ENCODE measurements at places on chromosomes 11 and 22. TPM values are rescaled to one million over a fixed set of nuclear protein-coding genes. Genes with fewer than 3 reads are reported as not detected.

DNA sequence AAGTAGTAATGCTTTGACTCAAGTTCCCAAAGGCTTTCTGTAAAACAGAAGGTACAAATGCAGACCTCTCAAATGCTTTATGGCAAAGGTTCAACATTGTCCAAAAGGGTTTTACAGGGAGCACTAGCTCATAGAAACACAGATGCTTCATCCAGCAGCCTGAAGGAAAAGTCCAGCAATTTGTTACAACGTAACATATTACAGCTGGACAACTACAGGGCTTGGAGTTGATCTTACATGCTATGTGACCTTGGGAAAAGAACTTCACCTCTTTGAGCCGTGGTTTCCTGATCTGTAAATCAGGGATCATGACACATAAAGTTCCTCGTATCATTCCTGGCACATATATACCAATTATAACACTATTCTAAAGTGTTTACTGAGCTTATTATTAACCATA is 84.9 kb downstream of the DDIAS start:
- no peaks in the 10 kb centered on the region for H3K4me1 ChIP-seq
- H3K27ac ChIP-seq: no peak overlapping the region
- H3K36me3 ChIP-seq: peaks cover 10% of the 10 kb centered on the region
- H3K4me3 ChIP-seq: no peak overlapping the region

DNA sequence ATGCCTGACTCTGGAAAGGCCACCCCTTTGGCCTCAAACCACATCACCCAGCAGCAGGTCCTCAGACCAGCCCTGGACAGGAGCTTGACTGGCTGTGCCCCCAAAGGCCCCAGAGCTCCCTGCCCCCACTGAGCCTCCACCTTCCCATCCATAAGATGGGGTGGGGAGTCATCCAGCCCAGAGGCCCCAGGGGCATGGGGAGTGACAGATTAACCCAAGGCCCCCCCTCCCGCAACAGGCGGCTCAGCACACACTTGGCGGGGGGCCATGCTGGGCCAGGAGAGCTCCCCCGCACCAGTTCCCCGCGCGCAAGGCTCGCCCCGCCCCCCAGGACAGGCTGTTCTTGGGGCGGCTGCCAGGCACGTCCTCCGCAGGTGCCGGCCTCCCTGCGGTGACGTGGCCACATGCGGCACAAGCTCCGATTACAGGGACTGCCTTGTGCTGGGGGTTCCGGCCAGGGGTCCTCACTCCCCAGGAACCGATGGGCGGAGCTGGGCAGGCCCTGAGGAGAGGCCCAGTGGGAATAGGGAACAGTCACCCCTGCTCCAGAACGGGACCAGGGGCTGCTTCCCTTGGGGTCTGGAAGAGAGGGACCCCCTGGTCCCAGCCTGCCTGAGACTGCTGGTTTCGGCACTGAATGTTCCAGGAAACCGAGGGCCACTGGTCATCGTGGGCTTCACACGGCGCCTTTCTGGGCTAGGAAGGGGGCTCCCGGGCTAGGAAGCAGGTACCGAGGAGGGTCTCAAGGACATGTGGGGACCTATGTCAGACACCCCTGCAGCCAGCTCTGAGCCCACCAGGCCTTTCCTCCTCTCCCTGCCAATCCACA is 5.1 kb upstream of the CDKN1C start:
- DNase-seq: no peak
- no peak overlapping the region for H3K27ac ChIP-seq
- H3K27me3 ChIP-seq: peaks cover 12% of the 10 kb centered on the region
- H3K4me1 ChIP-seq: peaks cover 27% of the 10 kb centered on the region
- H3K4me3 ChIP-seq: no peak overlapping the region

GRCh38 chr22:25362215-25362882 is 142.9 kb downstream of the CRYBB2 start:
- no peak overlapping the region for H3K4me3 ChIP-seq
- DNase-seq: peak; percentile 69
- no peaks in the 10 kb centered on the region for H3K36me3 ChIP-seq
- H3K27me3 ChIP-seq: no peaks in the 10 kb centered on the region
- H3K4me1 ChIP-seq: peaks cover 12% of the 10 kb centered on the region

GRCh38 chr22:48898524-48899250 is 929.0 kb downstream of the BRD1 start:
- no peaks in the 10 kb centered on the region for H3K36me3 ChIP-seq
- no peak overlapping the region for H3K27ac ChIP-seq
- no peak overlapping the region for H3K4me3 ChIP-seq
- H3K4me1 ChIP-seq: no peaks in the 10 kb centered on the region
- no peak for DNase-seq

DNA sequence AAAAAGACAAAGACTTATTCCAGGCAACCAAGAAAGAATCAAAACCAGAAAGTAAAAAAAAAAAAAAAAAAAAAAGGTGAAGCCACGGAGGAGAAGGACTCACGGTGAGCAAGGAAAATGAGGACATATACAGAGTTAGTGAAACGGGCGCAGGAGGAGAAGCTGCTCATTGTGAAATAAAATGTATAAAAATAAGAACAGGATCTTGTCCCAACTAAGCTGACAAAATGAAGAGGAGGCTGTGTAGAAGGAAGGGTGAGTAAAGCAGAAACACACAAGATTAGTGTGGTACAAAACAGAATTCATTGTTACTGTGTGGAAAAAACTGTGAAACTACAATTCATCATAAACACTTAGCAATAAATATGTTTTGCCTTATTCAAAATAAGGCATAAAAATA is 7.6 kb downstream of the IL17REL start:
- peaks cover 8% of the 10 kb centered on the region for H3K27me3 ChIP-seq
- DNase-seq: no peak
- peaks cover 3% of the 10 kb centered on the region for H3K4me1 ChIP-seq
- H3K27ac ChIP-seq: no peak overlapping the region
- H3K36me3 ChIP-seq: no peaks in the 10 kb centered on the region
- H3K4me3 ChIP-seq: no peak overlapping the region

DNA sequence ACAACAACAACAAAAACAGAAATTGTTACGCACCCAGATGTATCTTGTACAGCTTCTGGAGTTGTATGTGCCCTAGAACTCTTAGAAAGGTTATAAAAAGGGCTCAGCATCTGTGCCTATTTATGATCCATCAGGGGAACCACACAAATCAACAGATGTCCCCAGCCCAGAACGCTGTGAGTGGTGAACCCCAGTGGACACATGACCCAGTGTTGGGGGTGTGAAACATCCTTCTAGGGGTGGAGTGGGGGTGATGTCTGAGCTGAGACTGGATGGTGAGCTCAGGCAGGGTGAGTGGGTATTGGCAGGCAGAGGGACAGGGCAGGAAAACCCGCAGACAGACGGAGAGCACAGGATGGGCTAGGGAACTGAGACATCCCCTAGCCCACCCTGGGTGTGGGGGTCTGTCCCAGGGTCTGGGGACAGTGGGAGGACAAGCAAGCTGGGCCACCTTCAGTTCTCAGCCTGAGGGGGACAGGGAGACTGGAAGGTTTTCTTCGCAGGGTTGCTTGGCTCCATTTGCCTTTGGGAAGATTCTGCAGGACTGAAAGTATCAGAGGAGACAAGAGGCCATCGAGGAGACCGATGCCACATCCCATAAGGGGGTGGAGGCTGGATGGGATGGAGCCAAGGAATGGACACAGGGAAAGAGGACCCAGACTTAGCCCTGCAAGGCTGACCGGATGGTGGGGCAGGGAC is 5.8 kb upstream of the EMID1 start:
- no peak overlapping the region for H3K4me3 ChIP-seq
- peaks cover 40% of the 10 kb centered on the region for H3K27me3 ChIP-seq
- H3K36me3 ChIP-seq: no peaks in the 10 kb centered on the region
- H3K27ac ChIP-seq: no peak overlapping the region

- H3K27ac ChIP-seq: no peak overlapping the region
- H3K4me3 ChIP-seq: no peak overlapping the region
- H3K27me3 ChIP-seq: no peaks in the 10 kb centered on the region
- no peaks in the 10 kb centered on the region for H3K36me3 ChIP-seq
Measured at GRCh38 chr11:113274713-113275582, 39.4 kb upstream of the TTC12 start.

- H3K4me1 ChIP-seq: no peaks in the 10 kb centered on the region
- no peak for DNase-seq
- no peaks in the 10 kb centered on the region for H3K36me3 ChIP-seq
- no peak overlapping the region for H3K4me3 ChIP-seq
- H3K27me3 ChIP-seq: no peaks in the 10 kb centered on the region
Measured at GRCh38 chr11:42528911-42529310, 782.9 kb upstream of the API5 start.

- no peaks in the 10 kb centered on the region for H3K27me3 ChIP-seq
- no peak overlapping the region for H3K27ac ChIP-seq
- no peak overlapping the region for H3K4me3 ChIP-seq
Measured at GRCh38 chr11:102469196-102469821, 16.7 kb upstream of the TMEM123 start.

GRCh38 chr11:62337303-62338181 is at the start of gene ASRGL1:
Gene ASRGL1, plus strand, starts transcription at chr11:62337448. Its CDS starts 530 bp downstream, at chr11:62337978.
- peaks cover 56% of the 10 kb centered on the region for H3K27me3 ChIP-seq
- peaks cover 13% of the 10 kb centered on the region for H3K4me1 ChIP-seq
- H3K4me3 ChIP-seq: peak within 1 kb of the TSS; percentile 79
- H3K27ac ChIP-seq: no peak within 1 kb of the TSS

DNA sequence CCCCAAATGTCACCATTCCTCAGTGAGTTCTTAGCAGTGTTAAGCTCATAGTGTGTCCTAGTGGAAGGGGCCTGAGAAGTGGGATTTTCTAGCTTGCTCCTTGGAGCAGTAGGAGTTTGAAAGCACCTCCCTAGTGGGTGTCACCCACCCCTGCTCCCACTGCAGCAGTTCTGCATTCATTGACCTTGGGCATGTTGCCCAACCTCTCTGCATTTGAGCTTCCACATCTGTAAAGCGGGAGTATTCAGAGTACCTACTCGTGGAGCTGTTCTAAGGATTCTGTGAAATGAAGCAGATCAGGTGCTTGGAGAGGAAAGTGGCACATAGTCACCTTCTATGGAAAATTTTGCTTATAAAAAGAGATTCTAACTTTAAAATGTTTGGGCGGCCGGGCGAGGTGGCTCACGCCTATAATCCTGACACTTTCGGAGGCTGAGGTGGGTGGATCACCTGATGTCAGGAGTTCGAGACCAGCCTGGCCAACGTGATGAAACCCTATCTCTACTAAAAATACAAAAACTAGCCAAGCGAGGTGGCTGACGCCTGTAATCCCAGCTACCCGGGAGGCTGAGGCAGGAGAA is 16.9 kb downstream of the LMO2 start:
- no peak overlapping the region for H3K4me3 ChIP-seq
- DNase-seq: no peak
- H3K36me3 ChIP-seq: no peaks in the 10 kb centered on the region
- H3K27ac ChIP-seq: no peak overlapping the region
- H3K4me1 ChIP-seq: peaks cover 4% of the 10 kb centered on the region
- H3K27me3 ChIP-seq: peaks cover 76% of the 10 kb centered on the region

DNA sequence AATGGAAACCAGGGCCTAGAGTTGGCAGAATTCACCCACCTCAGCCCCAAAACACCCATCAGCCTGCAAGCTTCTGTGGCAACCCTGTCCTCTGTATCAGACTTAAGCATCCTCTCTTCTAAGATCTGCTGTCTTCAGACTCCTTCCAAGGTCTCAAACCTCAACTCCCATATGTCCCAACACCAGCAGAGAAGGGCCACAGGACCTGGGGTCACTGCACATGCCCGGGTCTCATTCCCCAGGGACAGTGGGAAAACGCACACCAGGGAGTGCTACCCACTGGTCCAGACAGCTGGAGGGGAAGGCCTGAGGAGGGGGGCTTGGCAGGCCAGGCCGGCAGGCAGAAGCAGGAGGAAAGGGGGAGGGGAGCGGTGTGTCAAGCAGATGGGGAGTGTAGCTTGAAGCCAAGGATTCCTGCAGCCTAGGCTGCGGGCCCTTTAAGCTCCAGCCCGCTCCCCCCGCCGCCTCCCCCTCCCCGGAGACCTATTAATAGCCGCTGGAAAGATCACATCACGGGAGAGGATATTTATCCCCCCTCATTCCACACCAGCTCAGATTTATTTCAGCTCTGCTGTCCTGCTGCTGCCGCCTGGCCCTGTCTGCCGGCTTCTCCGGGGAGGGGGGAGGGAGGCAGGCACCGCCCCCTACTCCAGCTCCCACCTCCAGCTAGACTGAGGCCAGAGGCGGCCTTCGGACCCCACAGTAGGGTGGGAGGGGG is 16.7 kb downstream of the BCL9L start:
- no peak overlapping the region for H3K4me3 ChIP-seq
- no peak for DNase-seq
- H3K4me1 ChIP-seq: peaks cover 50% of the 10 kb centered on the region
- no peak overlapping the region for H3K27ac ChIP-seq

TPP1 gene
- total RNA-seq: 131 TPM

ABTB2 gene
- total RNA-seq: 2.3 TPM

TXN2 gene
- total RNA-seq: 72.3 TPM

CRYBB2 gene
- not detected for total RNA-seq

BEST1 gene
- total RNA-seq: 0.25 TPM

FIBIN gene
- total RNA-seq: not detected
